GM04504 (cell line): ENCODE measurements at places on chromosomes 2 and 18.

GRCh38 chr18:62982600-62983251 lies 267.4 kb downstream of the PHLPP1 start:
- peak; percentile 21 for DNase-seq

DNA sequence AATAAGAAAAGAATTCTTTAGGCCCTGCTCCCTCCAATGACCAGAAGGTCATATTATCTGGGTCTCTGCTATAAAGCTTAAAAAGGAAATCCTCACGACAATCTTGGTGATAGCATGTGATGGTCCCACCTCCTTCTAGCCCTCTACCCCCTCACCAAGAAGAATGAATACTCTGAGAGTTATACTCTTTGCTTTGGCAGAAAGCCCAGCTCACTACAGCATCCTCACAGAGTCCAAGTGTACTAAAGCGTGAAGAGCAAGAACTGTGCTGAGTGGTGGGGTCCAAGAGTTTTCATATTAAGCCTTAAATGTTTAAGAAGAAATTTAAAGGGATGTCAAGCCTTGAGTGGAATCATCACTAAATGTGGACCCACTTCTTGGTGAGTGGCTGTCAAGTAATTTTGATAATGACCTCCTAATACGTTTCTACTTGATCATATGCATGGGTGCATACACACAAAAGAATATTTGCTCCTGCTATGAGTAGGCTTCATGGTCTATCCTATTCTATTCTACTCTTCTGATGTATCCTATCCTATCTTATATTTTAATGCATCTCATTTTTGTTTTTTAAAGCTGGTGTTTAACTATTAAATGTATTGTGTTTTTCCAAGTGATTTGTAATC lies 16.5 kb upstream of the SERPINB7 start:
- DNase-seq = no peak

DNA sequence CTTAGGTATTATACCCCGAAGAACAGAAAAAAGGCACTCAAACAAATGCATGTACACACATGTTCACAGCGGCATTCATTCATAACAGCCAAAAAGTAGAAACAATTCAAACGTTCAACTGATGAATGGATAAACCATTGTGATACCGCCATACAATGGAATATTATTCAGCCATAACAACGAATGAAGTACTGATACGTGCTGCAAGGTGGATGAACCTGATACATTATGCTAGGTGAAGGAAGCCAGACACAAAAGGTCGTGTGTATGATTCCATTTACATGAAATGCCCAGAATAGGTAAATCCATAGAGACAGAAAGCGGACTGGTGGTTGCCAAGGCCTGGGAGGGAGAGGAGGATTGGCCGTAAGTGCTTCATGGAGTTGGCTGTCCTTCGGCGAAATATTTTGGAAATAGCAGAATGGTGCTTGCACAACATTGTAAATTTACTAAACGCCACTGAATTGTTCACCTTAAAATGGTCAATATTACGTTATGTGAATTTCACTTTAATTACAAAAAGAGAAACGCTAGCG lies 750 bp upstream of the RMP24 start:
- DNase-seq = no peak

GRCh38 chr2:65092791-65093190 lies 36.6 kb downstream of the CEP68 start:
- DNase-seq = no peak

GRCh38 chr18:57885931-57886330 lies 82.8 kb upstream of the ATP8B1 start:
- no peak for DNase-seq

- DNase-seq = no peak
Observed at GRCh38 chr2:105143467-105144151, 97.9 kb upstream of the GPR45 start.

GRCh38 chr18:48402953-48403352 lies 6.2 kb downstream of the ZBTB7C start:
- DNase-seq = no peak

DNA sequence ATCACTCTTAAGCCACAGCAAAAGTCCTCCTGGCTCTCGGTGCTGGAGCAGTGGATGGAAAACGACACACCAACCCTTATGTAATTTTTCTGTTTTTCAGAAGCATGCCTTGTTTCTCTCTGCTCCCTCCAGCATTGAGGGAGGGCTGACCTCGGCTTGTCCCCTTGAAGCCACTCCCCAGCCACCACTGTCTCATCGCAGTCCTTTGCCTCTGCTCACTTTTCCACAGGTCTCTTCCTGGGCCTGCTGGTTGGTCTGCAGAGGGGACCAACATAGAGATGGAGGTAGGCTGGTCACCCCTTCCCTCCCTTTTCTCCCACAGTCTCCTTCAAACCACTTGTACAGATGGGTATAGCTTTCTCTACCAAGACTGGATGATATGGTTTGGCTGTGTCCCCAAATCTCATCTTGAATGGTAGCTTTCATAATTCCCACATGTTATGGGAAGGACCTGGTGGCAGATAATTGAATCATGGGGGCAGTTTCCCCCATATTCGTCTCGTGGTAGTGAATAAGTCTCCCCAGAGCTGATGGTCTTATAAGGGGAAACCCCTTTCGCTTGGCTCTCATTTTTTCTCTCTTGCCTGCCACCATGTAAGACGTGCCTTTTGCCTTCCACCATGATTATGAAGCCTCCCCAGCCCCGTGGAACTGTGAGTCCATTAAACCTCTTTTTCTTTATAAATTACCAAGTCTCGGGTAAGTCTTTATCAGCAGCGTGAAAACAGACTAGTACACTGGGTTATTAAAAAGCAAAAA lies 14.3 kb upstream of the RIOK3 start:
- no peak for DNase-seq

- DNase-seq = no peak
Observed at GRCh38 chr18:38256366-38256765, 690.8 kb upstream of the CELF4 start.

- DNase-seq = no peak
Observed at GRCh38 chr2:54641988-54642387, 81.5 kb upstream of the EML6 start.

DNA sequence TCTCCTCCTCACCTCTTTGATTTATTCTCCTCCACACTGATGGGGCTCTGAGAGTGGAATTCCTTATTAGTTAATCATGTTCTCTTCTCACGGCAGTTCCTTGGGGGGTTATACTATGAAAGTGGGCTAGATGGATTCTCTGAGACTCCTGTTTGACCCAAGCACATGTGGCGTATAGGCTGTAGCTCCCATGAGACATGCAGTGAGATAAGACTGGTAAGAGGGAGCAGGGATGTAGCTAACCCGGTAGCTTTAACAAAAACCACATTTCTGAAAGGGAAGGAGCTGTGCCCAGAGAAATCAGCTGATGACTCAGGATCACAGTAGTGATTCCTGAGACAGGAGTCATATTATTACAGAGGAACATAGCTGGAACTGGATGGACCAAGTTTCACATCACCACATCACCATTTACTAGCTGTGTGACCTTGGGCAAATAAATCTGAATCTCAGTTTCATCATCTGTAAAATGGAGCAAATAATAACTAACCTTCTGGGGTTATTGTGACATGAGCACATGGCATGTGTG lies 82.9 kb downstream of the CRIM1 start:
- peak; percentile 94 for DNase-seq

DNA sequence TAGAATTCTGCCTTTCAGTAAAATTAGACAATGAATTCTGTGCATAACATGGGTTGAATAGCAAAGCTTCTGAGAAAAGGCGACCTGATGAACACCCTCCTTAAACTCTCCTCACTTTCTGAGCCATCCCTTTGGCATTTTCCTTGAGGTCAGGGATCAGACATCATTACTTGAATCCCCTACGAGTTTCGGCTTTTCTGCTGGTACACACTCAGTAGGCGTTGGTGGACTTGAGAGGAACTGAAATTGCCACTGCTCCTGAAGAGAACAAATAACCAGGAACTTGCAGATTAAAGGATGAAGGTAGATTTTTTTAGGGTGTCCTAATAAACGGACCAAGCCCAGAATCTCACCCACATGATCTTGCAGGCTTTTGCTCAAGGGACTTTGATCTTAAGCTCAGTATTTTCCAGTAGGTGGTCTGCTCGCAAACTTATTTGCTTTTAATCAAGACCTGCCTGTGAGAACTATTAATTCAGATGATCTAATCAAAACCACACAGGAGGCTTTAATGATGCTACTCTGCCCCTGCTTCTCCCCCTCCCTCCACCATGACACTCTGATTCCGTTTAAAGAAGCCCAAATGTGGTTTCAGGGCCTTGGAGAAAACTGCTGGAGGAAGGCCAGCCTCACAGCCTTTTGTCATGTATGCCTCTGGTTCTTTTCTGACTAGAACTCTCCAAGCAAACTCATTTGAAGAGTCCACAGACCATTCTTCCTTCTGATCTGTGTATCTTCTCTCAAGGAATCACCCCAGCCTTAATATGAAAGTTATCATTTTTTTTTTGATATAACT lies 124.9 kb downstream of the PRKCE start:
- DNase-seq = no peak

DNA sequence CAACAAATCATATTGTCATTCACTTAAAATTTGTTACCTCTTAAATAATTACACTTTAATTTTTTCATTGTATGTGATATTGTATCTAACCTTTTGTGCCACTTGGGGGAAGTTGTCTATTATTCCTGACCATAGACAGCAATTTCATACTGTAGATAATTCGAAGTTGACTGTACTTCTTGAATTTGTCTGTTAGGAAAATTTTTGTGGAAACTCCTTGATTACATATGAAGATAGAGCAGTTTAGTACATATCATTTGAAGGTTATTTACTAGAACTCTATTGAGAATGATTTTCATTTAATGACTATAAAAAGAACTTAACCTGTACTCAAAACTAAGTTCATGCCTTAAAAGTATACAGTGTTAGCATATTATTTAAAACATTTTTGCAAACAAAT lies 5.1 kb downstream of the DYNC1I2 start:
- DNase-seq = no peak

DNA sequence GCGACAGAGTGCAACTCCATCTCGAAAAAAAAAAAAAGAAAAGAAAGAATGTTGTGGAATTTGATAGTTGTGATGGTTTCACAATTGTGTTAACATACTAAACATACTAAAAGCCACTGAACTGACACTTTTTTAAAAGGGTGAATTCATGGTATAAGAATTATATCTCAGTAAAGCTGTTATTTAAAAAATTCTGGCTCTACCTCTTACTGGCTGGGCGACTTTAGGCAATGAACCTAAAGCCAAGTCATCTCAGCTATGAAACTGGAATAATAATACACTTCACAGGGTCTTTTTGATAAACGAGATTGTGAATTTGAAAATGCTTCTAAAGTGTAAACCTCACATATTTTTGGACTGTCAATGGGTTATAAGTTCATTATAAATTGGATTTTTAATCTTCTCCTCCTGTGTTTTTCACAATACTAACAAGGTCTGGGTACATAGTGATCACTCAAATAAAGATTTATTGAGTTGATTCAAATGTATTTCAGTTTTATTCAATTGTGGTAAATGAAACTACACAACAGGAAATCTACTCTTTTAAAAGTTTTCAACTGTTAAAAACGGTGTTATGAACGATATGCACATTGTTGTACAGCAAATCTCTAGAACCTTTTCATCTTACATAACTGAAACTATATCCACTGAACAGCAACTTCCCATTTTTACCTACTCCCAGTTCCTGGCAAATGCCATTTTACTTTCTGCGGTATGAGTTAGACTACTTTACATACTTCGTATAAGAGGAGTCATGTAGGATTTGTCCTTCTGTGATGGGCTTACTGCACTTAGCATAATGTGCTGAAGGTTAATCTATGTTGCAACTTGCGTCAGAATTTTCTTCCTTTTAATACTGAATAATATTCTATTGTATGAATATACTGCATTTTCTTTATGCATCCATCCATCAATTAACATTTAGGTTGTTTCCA lies 43.0 kb upstream of the GTF2A1L start:
- no peak for DNase-seq

DNA sequence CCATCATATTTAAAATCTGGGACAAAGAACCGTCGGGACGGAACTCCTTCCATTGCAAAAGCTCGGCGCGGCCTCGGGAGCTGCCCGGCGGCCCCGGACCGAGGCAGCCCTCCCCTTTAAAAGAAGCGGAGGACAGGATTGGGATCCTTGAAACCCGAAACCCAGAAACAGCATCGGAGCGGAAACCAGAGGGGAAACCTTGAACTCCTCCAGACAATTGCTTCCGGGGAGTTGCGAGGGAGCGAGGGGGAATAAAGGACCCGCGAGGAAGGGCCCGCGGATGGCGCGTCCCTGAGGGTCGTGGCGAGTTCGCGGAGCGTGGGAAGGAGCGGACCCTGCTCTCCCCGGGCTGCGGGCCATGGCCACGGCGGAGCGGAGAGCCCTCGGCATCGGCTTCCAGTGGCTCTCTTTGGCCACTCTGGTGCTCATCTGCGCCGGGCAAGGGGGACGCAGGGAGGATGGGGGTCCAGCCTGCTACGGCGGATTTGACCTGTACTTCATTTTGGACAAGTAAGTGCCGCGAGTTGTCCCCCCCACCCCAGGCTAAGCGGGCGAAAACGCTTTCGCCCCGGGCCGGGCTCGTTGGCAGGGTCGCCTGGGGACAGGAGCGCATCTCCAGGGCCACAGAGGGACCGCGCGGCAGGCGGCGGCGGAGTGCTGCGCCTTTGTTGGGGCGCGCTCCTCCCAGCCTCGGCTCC lies at the start of gene ANTXR1:
Gene ANTXR1, plus strand, starts transcription at position 38 of the 698 bp plus-strand sequence. Its CDS starts 321 bp downstream, at position 359.
- DNase-seq = peak; percentile 62

GRCh38 chr2:65658881-65659280 lies 226.5 kb upstream of the SPRED2 start:
- DNase-seq = no peak

GRCh38 chr2:167018590-167018989 lies 130.3 kb downstream of the XIRP2 start:
- no peak for DNase-seq

GRCh38 chr2:170680172-170680941 lies 34.8 kb upstream of the SP5 start:
- DNase-seq = no peak

DNA sequence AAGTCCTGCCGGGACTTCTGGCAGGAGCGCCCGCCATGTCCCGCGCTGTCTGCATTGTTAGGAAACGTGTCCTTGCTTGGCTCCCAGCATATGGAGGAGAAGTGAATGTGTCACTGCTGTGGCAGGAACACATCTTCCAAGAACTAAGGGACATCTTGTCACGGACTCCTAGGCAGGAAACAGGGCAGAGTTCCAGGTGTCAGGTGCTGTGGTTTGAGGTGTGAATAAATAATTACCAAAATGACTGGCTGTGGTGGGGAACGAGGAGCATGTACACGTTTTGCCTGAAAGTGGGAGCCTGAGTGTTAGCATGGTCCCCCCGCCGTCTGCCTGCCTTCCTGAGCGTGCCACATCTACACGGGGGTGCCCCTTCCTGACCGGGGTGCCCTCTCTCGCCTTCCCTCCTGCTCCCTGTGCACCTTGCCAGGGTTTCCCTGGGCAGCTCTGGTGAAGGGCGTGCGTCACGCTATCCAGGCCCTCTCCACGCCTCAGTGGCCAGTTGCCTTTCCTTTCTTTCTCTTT lies 237.5 kb downstream of the LDLRAD4 start:
- no peak for DNase-seq
